Stimulated activated CD4-positive, alpha-beta T cell treated with anti-CD3 and anti-CD28 coated beads, Interleukin-1b, Interleukin-23, amount 100 ng/mL, for 4 hours (primary cell): ENCODE measurements at places on chromosomes 3 and 15.

DNA sequence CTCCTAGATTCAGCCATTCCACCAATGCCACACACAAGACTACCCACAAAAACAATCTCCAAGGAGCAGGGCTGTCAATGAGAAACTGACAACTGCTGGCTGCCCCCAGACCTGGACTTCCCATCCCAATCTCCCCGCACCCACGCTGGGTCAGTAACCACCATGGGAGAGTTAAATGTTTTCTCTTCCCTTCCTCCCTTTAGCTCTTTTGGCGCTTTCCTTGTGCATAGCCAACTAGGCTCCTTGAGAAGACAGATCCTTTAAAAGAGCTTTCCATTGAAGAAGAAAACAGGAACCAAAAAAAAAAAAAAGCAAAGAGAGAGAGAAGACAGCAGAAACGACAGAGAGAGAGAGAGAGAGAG, 8.3 kb downstream of the BCL6 start:
- DNase-seq, result no peak

DNA sequence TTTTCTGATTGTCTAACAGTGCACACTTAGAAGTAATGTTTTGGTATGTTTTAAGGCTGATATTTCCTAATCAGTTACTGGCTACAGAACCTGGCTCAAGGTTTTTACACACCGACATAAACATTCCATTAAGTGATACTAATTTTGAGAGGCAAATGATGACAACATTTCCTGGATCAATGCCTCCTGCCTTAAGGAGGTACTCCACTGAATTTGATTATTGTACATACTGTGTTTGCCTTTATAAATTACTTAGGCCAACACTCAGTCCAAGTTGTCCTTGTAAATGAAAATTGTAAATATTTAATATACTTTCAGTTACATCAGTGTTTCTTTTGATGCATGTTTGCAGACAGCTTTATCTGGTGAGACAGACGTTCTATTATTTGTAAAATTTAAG, 24.2 kb upstream of the LXN start:
- DNase-seq, result no peak

GRCh38 chr3:187773233-187774184, 28.2 kb upstream of the BCL6 start:
- DNase-seq, result no peak

DNA sequence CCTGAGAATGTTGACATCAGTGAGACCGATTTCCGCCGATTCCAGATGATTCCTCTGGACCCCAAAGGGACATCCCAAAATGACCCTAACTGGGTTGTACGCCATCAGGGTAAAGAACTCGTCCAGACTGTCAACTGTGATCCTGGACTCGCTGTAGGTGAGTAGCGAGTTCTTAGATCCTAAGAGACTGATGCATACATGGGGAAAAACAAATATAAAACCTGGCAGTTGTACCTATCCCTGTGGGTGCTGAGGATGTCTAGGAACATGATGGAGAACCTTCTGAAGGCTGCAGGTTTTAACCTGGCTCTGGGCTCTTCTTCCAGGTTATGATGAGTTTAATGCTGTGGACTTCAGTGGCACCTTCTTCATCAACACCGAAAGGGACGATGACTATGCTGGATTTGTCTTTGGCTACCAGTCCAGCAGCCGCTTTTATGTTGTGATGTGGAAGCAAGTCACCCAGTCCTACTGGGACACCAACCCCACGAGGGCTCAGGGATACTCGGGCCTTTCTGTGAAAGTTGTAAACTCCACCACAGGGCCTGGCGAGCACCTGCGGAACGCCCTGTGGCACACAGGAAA, 12.3 kb downstream of the THBS1 start:
- DNase-seq, result no peak

GRCh38 chr15:48681353-48681752, 35.8 kb upstream of the FBN1 start:
- no peak for DNase-seq

GRCh38 chr3:38738630-38739395, 77.2 kb downstream of the SCN10A start:
- DNase-seq, result no peak

- no peak for DNase-seq
Observed at GRCh38 chr3:22117751-22118346, 366.8 kb upstream of the ZNF385D start.

GRCh38 chr3:158769952-158770740, 31.7 kb upstream of the MFSD1 start:
- no peak for DNase-seq

GRCh38 chr3:173709026-173709425, 311.5 kb downstream of the NLGN1 start:
- DNase-seq, result no peak

GRCh38 chr3:140570602-140571001, 107.3 kb upstream of the TRIM42 start:
- no peak for DNase-seq

GRCh38 chr3:171186817-171187500, 160.4 kb upstream of the SLC2A2 start:
- no peak for DNase-seq
